ENCODE measurements at places on chromosomes 12 and 14.

DNA sequence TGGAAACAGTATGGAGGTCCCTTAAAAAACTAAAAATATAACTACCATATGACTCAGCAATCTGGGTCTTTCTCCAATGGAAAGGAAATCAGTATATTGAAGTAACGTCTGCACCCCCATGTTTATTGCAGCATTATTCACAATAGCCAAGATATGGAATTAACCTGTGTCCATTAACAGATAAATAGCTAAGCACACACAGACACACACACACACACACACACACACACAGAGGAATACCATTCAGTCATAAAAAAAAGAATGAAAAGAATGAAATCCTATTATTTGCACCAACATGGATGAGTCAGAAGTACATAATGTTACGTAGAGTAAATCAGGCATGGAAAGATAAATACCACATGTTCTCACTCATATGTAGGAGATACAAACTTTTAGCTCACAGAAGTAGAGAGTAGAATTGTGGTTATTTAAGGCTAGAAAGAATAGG, 4.7 kb downstream of the KLRK1 start:
- DNase-seq = no peak

- DNase-seq = no peak
Observed at GRCh38 chr12:31009976-31010375, 63.7 kb upstream of the DDX11 start.

GRCh38 chr12:89507015-89507824, 17.4 kb downstream of the GALNT4 start:
- DNase-seq = no peak

- no peak for DNase-seq
Observed at GRCh38 chr14:72462056-72462455, 431.8 kb downstream of the DPF3 start.

DNA sequence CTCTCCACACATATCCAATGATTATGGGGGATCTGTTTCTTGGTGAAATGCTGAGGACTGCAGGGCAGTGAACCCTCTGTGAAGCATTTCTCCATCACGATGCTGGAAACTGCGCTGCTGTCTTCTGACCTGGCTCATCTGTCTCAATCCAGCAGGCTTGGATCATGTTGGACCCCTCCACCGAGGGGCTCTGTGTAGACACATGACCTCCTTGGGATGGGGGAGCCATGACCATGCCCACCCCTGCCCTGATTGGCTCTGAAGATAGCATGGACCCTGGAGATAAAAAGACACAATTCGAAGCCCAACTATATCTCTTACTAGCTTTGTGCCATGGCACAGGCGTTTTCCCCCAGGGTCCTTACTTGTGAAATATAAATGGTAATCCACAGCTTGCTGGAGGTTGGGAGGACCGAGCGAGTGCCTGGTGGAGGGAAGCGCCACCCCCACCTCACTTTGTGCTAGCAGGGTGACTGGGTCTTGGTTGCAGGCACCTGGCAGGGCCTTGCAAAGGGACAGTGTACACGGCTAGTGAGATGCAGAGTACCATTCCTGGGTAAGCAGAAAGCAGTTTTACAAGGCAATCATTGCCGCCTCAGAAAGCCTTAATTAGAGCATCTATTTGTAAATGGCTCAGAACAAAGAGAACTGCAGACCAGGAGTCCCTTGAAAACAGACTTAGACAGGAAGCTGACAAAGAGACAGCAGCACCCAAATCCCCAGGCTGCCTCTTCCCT, 2.4 kb upstream of the KRT83 start:
- DNase-seq = no peak

All from right renal cortex interstitium (tissue), 3 donors.